HFFc6 (cell line): ENCODE measurements at places on chromosomes 6 and 20. TPM values are rescaled to one million over a fixed set of nuclear protein-coding genes. Genes with fewer than 3 reads are reported as not detected.
A peak's percentile ranks its signal among the peaks of the same experiment; 100 is the strongest.

Gene DPPA5
- total RNA-seq = not detected in 3 replicates

Gene CDSN
- not detected in 3 replicates for total RNA-seq

Gene BAK1
- 19.7 to 25.2 TPM (median 22.2 TPM) in 3 replicates for total RNA-seq

Gene TLDC2
- 0.37 TPM in 1 of 2 replicates, not detected in the other for total RNA-seq

Gene MUC22
- not detected in 3 replicates for total RNA-seq

Gene GPLD1
- 0.21 and 0.26 TPM in 2 replicates for total RNA-seq

Gene XKR7
- total RNA-seq = not detected in 3 replicates

Gene BPI
- not detected in 3 replicates for total RNA-seq

Gene SPAG4
- 3.3 to 3.6 TPM (median 3.4 TPM) in 3 replicates for total RNA-seq

GRCh38 chr6:77178821-77179220 lies 284.5 kb downstream of the HTR1B start:
- peak; percentile 73 for DNase-seq

DNA sequence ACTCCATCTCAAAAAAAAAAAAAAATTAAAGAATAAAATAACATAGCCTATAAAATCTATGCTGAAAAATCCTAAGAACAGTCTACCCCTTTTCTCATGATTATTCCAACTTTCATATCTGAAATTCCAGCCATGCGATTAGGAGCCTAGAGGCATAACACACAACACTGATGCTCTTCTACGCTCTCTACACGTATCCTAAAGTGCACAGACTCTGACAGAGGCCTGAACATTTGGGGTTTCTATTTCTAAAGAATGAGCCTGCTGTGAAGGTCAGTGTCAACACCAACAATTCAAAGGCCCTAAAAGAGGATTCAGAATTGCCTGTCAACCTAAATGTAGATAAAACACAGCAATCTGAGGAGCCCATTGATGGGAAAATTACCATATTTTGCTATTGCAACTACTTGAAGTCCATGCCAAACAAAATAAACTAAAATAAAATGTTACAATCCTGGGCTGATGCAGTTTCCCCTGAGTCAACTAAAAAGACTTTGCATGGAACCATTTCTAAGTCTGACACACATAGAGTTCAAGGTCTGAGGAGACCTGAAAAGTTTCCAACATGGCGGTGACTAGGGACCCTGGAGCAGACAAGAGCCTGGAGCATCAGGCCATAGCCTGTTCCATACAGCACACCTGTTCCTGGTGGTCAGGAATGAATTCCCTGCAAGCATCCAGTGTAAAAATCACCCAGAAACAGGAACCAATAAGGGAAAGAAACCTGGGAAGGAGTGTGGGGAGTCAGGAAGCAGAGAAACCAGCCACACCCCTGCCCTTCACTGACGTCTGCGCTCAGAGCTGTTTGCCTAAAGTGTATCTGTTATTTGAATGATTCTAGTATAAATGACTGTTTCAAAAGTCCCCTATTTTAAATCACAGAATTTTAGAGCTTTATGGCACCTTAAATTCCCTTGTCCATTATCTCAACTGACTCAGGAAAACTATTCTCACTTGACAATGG lies 11.8 kb downstream of the NINL start:
- peak; percentile 16 for DNase-seq

GRCh38 chr6:114588726-114589125 lies 245.9 kb upstream of the HS3ST5 start:
- DNase-seq = no peak

DNA sequence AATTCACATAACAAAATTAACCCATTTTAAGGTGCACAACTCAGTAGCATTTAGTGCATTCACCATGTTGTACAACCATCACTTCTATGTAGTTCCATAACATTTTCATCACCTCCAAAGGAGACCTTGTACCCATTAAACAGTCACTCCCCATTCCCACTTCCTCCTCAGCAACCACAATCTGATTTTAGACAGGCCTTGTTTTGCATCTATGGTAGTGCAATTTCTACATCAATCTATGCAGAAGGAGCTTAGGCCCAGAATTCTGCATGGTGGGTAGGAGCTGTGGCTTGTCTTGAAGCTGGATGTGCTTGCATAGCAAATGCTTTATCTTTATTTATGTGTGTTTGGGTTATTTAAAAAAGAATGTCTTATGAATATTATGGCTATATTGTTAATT lies 13.5 kb upstream of the HLA-DQA1 start:
- no peak for DNase-seq

- DNase-seq = no peak
These were observed 467.1 kb upstream of the EPHA7 start for GRCh38 chr6:93886416-93886815.

GRCh38 chr6:33333666-33334065 lies 16.1 kb upstream of the ZBTB22 start:
- DNase-seq = no peak

DNA sequence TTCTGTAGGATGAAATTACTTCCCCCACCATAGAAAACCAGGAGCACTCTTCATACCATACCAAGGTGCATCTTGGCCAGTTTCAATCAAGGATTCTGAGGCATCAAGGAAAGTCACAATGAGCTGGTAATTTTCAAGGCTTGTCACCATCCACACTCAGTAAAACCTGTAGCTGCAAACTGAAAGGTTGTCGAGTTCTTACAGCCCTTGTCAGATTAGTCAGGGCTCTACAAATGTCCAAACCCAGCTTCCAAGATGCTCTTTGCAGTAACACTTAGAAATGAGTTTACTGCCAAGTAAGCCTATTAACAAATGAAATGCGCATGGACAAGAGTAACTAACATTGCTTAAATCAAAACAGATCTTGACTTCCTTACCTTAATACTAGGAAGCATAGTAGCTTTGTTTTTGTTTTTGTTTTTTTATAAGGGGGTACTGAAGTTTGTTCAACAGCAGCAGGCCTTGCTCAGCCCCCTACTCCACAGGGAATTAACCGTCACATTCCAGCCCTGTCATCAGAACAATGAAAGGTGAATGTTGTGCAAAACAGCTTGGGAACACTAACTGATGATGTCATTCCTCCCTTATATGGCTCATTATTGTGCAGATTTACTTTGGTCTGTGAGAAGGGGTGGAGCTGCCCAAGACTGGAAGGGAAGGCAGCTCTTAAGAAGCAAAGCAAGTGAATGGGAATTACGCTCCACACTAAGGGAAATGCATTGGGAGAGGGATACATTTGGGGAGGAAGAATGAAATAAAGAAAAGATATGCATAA lies 49.9 kb upstream of the TMEM30A start:
- peak; percentile 28 for DNase-seq

DNA sequence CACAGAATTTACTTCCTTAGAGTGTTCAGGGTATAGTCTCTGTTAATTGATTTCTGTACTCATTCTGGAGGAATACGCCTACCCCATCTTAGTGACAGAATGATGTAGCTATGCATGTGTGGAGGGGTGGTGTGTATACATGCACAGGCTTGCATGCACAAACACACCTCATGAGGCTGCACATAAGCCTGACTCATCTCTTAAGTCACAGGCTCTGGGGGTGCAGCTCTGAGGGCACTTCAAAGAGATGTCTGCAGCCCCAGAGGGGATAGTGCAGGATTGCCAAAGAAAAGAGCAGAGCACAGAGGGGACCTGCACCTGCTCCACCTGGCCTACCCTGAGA lies 24.6 kb downstream of the TBX18 start:
- DNase-seq = peak; percentile 32

DNA sequence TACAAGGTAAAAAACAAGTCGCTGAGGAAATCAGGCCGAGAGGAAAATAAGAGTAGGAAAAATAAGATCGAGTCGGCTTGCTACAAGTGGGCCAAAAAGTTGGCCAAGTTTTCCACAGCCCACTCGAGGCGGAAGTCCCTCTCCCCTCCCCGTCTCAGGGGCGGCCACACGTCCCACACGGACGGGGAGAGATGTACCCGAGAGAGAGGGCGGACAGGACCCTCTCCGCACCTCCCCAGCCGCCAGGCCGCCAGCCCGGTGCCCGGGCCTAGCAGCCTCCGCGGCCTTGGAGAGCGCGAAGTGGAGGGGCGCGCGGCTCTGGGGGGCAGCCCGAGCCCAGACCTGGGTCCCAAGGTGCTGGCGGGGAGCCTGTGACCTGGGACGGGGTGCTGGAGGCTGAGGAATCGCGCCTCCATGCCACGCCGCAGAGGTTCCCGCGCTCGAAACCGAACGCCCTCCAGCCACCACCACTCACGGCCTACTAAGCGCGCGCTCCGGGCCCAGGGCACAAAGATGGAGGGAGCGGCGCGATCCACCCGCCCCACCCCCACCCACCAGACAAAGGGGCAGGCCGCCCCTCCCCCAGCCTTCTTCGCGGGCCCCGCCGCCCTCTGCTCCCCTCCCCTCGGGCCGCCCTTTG lies 1.9 kb upstream of the HMGA1 start:
- DNase-seq = no peak

DNA sequence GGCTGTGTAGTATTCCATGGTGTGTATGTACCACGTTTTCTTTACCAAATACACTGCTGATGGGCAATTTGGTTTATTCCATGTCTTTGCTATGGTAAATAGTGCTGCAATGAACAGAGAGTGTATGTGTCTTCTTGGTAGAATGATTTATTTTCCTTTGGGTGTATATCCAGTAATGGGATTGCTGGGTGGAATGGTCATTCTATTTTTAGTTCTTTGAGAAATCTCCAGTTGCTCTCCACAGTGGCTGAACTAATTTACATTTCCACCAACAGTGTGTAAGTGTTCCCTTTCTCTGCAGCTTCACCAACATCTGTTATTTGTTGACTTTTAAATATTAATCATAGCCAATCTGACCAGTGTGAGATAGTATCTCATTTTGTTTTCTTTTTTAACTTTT lies 13.9 kb downstream of the CST9L start:
- DNase-seq = no peak

DNA sequence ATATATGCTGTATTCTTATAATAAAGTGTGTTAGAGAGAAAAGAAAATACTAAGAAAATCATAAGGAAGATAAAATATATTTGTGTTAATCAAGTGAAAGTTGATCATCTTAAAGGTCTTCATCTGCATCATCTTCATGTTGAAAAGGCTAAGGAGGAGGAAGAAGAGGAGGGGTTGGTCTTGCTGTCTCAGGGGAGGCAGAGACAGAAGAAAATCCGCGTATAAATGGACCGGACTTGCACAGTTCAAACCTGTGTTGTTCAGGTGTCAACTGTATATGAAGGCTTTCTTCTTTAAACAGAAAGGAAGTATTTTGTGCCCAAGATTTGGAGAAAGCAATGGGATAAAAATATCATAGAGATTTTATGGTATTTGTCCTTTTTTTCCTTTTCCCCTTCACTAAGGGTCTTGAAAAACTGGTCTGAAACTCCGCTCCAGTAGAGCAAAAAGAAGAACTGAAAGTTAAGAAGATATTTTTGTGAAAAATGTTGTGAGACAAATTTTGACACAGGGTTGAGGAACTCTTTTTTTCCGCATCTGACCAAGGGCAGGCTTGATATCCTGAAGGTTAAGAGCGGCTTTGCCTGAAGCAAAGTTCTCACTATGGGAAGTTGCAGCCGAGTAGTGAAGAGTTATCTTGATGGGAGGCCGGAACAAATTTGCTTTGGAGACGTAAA lies 350.7 kb downstream of the LAMA2 start:
- no peak for DNase-seq

- DNase-seq = no peak
These were observed 344.9 kb downstream of the SMOC2 start for GRCh38 chr6:168785720-168786511.

DNA sequence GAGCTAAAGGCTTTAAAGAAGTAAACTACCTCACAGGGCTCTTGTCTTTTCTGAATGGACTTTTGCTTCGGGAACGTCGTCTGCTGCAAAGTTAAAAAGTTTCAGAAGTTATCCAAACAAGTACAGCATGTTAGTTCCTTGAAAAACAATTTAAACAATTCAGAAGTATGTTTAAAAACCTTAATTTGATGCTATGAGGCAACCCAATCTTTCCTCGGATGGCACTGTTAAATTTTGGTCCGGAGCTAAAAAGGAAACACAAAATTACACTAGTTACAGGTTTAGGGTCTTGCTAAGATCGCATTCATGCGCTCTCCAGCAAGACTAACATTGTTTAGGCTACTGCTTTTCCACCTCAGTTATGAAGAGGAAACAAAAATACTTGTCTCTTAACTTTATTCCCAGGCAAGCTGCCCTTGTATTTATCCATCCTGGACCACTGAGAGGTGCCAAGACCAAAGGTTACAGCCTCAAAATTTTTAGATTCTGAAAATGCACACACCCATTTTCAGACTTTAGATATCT lies 12.7 kb downstream of the RBM39 start:
- no peak for DNase-seq

DNA sequence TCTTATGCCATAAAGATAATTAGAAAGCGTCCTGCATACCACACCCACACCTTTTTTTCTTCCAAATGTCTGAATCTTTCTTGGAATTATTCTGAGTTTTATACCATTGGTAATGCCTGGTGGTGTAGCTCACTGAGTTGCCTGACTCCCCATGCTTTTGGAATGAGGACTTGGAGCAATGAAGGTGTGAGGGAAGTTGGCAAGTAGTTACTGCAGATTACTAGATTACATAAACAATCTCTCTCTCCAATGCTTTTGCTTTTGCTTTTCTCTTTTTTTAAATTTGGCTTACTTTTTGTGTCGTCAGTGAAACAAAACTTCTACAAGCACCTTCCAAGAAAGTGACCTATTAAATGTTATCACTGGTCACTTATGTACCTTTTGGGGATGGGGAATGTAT lies 406.1 kb upstream of the SOX4 start:
- no peak for DNase-seq

DNA sequence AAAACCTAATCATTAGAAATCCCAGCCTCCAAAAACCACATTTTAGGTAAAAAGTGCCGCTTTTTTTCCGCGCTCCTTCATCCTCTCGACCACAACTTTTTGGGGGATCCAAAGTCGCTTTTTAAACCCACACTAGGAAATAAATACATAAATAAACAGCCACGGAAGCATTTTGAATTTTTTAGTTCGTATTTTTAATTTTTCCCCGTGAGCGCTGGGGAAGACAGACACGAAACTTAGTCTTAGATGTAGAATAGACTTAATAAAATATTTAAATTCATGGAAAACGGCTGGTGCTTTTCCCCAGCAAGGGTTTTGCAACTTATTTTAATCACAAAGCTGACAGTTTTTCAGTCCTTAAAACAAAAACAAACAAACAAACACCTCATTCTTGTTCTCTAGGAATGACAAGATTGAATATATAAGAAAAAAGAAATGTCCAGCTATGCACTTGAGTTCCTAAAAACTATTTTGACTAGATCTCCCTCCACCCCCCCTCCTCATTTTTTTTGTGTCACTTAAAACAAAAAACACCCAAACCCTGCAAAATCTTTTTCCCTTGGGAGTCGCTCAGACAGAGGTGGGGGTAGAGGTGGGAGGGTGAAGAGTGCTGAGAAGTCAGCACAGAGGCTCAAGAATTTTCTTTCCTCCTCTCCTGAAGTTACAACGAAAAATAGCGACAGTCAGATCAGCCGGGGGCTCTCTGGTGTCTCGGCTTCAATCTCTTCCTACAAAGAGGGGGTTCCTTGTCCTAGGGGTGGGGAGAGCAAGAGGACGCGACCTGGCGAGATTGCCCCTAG lies 43.4 kb upstream of the SUPT3H start:
- DNase-seq = no peak

DNA sequence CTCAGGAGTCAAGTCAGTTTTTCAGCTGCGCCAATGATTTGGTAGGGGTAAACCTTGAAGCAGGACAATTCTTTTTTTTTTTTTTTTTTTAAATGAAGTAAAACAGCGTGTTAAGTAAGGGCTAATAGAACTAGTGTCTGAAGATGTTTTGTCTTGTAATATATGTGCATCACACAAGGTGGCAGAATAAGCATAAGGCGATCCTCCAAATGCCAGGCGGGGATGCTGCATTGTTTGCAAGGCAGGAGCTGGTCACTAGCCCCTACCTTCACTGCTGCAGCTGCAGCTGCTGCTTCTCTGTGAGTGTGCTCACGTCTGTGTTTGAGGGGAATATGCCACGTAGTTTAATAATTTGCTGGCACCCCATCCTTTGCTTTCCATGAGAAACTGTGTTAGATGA lies 272.7 kb upstream of the MAP3K7 start:
- no peak for DNase-seq

GRCh38 chr20:46073024-46073423 lies 16.7 kb downstream of the NCOA5 start:
- DNase-seq = no peak
